ENCODE measurements at places on chromosomes 12 and 14.
A peak's percentile ranks its signal among the peaks of the same experiment; 100 is the strongest.

DNA sequence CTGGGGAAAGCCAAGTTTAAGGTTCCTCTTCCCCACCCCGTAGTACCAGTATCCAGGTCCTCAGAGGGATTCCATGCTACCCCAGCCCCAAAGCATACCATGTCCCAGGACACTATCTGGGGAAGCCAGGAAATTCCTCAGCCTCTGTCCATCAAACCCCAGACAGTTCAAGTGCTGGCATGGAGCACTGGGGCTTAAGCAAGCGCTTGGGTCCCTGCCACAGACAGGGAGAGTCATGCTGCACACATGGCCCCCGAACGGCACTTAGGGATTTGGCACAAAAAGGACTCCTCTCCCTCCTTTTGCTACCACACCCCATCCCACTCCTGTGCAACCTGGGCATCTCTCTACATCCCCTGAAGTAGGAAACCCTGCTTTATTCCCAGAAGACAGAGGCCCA, 21.8 kb downstream of the ADCY6 start:
- no peak for DNase-seq

GRCh38 chr12:57621497-57622292, 10.5 kb downstream of the ARHGEF25 start:
- DNase-seq: peak; percentile 69

GRCh38 chr12:111353603-111354295, 15.1 kb downstream of the PHETA1 start:
- no peak for DNase-seq

DNA sequence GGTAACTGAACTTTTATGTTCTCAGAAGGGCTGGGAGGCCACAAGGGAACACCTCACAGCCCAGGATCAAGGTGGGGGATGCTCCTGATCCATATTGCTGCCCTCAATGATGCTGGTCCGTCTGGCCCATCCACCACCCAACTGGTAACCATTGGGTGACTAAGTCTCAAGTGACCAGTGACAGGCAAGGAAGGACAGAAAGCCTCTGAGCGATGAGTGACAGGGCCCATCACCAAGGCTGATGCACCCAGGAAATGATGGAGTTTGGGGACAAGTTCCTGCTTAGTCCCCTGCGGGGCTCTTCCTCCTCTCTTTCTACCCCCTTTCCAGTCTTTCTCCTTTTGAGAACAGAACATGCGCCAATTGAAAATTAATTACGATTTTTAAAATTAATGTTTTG, 2.6 kb upstream of the MMP19 start:
- no peak for DNase-seq

DNA sequence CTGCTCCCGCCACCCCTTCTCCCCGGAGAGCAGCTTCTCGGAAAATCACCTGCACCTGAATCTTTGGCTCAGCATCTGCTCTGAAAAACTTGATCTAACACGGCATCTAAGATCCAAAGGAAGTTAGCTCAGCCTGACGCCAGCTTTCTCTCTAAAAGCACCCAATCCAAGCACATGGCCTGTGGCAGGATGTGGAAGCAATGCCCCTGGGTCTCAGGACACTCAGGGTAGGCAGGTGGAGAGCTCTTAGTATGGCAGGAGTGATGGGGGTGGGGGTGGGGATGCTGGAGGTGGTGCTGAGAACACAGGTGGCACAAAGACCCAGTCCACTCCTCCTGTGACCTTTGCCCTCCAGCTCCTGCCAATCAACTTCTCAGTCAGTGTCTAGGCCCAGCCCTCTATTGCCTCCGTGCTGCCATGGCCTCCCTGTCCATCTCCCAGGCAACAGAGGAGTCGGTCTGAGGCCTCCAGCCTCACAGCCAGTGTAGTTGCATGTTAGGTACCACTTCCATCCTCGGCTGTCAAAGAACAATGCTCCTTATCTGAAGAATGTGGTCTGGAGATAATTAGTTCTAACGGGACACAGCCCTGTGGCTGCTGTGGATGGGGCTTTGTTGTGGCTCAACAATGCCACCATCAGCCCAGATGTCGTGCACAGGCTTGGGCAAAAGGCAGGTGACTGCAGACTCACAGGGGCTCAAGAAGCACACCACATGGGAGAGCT, 180.0 kb upstream of the C14orf180 start:
- no peak for DNase-seq

- no peak for DNase-seq
Observed at GRCh38 chr12:84355561-84355960, 557.0 kb downstream of the SLC6A15 start.

DNA sequence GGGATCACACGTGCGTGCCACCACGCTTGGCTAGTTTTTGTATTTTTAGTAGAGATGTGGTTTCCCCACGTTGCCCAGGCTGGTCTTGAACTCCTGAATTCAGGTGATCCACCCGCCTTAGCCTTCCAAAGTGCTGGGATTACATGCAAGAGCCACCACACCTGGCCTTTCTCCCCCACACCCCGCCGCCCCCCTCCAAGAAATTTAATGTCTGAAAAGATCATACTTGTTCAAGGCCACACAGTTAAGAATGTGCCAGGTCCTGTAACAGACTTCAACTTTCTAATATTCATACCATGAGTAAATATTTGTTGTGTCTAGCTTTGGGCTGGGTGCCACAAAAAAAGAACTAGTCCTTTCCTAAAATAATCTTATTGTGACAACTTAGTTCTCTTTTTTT, 9.1 kb downstream of the GATC start:
- no peak for DNase-seq

DNA sequence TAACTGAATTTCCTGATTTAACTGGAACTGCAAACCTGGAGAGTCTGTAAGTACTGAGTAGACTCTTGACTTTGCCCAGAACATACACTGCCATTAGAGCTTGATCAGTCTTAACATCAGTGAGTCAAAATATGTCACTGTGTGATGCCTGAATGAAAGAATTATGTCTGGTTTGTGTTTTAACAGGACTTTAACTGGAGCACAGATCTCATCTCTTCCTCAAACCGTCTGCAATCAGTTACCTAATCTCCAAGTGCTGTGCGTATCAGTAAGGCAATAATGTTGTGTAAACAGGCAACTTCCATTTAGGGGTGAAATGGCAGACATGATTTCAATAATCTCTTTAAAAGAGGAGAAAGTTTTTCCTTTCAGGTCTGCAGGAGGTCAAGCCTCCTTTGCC, 97.0 kb downstream of the ZFC3H1 start:
- DNase-seq: no peak

DNA sequence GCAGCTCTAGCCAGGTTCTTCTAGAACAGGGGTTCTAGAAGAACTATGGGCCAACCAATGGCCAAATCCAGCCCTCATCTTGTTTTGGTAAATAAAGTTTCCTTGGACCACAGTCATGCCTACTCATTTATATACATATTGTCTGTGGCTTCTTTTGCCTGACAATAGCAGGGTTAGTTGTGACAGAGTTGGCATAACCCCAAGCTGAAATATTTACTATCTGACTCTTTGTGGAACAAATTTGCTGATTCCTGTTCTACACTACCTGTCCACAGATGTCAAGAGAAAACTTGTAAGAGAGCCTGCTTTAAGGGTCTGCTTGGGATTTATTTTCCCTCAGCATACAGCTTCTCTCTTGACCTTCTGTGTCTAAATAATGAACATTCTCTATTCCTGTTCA, 289.0 kb downstream of the KSR2 start:
- no peak for DNase-seq

DNA sequence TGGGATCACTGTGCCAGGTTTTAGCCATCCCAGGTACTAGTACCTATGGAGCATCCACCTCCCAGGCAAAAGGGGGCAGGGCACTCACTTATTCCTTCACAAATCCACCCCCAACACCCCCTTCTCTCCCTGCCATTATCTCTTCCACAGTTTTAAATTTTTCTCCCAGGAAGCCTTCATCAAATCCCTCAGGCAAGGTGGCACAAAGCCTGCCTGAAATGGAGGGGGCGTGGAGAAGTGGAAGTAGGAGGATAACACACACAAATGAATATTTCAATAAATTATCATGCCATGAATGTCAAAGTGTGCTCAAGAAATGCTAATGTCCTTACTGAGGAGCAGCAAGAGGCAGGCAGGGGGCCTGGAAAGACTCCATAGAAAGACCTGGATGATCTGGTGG, 4.7 kb upstream of the CHST11 start:
- DNase-seq: no peak

DNA sequence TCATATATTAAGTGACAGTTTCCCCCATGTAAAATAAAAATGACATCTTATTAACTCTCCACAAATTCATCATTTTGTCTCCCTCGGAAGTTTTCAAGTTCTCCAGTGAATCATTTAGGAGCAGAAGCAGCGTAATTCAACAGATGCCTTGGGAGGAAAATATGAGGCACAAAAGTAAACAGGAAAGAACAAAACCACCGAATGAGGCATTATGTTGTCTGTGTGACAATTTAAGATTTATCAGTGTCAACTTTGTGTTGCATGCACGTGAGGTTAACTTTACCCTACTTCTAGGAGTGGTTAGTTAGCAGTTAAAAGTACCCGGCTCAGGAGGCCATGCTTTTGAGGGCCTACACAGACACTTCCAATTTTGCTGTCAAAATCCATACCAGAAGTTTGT, 258.6 kb downstream of the IPO8 start:
- no peak for DNase-seq

DNA sequence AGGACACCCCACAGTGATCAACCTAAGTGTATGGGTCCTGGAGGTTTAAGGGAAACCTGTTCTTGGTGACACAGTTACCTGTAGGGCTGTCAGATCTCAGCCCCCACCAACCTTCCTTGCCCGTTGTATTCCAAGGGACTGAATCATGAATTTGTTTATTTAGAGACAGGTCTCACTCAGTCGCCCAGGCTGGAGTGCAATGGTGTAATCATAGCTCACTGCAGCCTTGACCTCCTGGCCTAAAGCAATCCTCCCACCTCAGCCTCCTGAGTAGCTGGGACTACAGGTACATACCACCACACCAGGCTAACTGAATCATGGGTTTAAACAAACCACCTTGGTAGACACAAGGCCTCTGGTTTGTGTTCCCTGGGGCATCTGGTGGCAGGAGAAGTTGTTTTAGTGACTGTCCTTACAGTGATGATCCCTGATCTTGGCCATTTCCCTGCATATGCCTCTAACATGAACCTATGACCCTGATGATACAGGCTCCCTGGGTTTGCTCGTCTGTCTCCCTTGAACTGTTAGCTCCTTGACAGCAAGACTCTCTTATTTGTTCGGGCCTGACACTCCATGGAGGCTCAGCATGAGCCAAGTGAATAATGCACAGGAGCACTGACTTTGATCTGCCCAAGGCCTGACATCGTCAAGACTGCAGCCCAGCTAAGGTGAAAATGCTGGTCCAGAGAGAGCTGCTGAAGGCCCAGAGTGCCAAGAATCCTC, 47.9 kb downstream of the PITPNM2 start:
- DNase-seq: no peak

- no peak for DNase-seq
Observed at GRCh38 chr14:32366256-32366879, 37.3 kb downstream of the AKAP6 start.

DNA sequence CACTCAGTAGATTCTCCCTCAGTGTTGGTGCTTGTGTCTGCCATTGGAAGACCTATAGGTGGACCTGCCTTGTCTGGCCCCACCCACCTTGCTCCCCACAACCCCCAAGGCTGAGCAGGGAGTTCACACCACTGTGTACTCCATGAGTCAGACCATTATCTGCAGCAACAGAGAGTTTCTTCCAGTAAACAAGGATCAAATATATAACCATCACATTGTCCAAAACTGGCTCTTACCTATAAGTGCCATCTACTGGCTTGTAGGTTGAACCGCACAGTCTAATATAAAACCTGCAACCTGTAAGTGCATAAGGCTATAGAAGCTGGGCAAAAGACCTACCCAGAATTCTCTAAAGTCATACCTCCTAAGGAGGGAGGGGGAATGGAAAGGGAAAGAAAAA, 7.9 kb downstream of the TAS2R13 start:
- no peak for DNase-seq

GRCh38 chr14:20482382-20482781, 13.2 kb downstream of the PNP start:
- no peak for DNase-seq

- no peak for DNase-seq
Observed at GRCh38 chr14:70901269-70901668, 6.0 kb upstream of the PCNX1 start.

DNA sequence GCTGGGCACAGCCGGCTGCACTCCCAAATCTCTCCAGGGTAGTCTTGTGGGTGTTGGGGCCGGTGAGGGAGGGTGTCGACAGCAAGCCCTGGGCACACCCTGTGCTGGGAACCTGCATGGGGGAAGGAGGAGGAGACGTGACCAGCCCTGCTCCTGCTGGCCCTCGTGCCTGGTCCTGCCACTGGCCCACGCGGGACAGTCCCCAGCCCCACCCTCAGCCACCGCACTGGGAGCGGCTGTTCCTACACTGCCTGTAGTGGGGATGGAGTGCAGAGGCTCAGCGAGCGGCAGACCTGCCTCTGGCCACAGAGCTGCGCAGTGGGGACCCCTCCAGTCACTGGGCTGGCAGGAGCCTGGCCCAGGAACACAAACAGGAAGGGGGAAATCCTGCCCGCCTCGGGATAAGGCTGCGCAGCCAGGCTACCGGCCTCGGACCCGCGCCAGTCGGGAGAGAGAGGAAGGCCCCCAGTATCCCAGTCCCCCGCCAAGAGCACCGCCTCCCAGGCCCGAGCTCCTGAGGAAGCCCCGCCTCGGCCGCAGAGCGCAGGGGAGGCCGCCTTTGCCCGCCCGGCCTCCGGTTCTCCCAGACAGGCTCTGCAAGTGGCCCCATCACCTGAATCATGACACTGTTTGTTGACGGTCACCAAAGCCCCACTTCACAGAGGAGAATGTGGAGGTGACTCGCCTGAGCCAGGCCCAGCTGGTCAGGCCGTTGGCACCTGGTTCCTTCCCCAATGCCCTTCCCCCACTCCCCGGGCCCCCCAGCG, 10.6 kb downstream of the AHNAK2 start:
- DNase-seq: peak; percentile 48

- DNase-seq: peak; percentile 16
Observed at GRCh38 chr14:91158091-91158790, 44.4 kb downstream of the DGLUCY start.

- DNase-seq: no peak
Observed at GRCh38 chr12:28040246-28040645, 67.7 kb upstream of the PTHLH start.

- no peak for DNase-seq
Observed at GRCh38 chr12:94909663-94910062, 93.8 kb downstream of the NDUFA12 start.

All from NCI-H146 (cell line).